ENCODE measurements at places on chromosomes 12 and 14.

GRCh38 chr12:38872156-38872555 lies 33.2 kb downstream of the CPNE8 start:
- no peak for DNase-seq

DNA sequence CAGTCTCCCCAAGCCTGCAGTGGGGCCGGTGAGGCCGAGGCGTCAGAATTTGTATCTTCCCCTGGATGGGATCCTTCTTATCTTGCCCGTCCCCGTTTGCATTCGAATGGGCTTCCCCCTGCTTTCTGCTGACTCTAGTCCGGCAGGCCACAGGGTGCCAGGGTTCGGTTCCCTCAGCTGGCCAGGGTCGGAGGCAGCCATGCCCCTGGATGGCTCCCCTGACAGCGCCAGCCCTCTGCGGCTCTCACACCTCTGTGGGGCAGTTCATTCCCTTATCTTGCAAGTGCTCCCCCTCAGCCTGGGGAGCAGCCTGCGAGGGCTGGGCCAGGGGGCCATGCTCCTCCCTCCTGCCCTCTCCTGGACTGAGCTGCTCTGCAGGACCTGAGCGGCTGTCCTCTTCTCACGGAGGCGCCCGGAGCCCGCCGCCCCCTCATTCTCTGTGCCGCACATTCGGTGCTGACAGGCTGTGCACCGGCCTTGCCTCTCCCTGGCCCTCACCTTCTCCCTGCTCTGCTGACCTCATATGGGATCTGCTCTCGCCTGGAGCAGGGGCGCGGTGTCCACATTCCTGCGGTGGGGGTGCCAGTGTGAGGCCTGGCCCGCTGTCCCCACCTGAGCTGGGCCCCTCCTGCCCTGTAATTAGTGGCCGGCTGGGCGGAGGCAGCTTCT lies 32.8 kb downstream of the KIF26A start:
- DNase-seq, result no peak

- DNase-seq, result no peak
Observed at GRCh38 chr12:24278832-24279231, 329.4 kb upstream of the SOX5 start.

DNA sequence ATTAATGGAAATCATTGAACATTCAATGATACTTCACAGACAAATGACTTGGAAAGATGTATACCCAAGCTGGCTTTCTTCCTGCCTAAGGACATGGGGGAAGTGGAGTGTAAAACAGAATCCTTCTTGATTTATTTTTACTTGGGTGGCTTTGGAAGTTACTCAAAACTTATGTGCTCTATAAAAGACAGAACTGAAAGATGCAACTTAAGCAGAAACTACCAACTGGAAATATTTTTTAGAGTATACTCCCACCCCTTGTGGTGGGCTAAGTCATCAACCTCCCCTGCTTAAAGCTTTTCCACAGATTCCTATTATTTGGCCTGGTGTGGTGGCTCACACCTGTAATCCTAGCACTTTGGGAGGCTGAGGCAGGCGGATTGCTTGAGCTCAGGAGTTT lies 126.0 kb upstream of the ATP2B1 start:
- no peak for DNase-seq

DNA sequence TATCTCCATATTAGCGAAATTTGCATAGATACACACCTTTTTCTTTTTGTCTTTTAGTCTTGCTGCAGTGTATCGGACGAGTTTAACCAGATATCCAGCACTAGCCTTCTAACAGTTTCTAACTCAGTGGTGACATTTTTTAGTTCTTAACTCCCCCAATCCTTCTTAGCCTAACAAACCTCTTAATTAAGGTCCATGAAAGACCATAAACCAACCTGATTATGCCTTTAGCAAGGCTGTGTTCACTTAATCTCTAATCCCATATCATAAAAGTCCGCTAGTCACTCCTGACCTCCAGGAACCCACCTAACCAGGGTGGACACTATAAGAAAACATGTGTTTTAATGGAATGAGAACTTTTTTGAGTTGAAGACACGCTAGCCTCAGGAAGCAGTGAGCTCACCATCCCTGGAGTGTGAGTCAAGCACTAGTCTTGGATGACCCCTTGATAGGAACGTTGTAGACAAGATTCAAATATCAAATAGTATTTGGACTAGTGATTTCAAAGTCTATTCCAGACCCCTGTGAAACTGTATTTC lies 9.5 kb downstream of the CDKN1B start:
- DNase-seq, result no peak

- no peak for DNase-seq
Observed at GRCh38 chr12:16266085-16266484, 11.4 kb downstream of the SLC15A5 start.

DNA sequence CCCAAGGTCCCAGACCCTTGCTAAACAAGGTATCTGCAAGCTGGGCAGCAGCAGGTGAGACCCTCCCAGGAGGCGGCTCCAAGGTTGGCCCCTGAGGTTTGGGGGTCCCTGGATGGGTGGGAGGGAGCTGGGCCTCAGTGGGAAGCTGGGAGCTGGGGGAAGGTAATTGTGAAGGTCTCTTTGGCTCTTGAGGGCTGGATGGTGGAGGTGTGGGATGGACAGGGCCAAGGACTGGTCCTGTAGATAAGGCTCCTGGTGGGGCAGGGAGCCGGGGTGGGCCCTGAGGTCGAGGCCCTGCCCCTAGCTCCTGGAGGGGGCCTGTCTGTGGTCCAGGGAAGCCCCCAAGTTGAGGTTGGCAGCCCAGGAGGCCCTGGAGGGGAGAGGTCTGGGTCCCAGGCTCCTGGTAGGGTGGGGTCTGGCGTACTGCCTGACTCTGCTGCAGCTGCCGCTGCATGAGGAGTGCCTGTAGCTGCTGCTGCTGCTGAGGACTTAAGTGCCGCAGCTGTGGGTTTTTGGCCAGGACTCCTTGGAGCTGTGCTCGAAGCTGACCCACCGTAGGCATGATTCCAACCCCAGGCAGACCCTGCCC lies 13.1 kb upstream of the PRKAG1 start:
- DNase-seq, result no peak

Measured in activated naive CD4-positive, alpha-beta T cell treated with anti-CD3 and anti-CD28 coated beads, Interleukin-2, amount 50 U/mL, for 72 hours (primary cell).